Naive thymus-derived CD4-positive, alpha-beta T cell (primary cell): ENCODE measurements at places on chromosomes 12 and 14. TPM values are rescaled to one million over a fixed set of nuclear protein-coding genes. Genes with fewer than 3 reads are reported as not detected.

The IL31 gene
- not detected for total RNA-seq

The MFAP5 gene
- total RNA-seq: not detected

The NEMF gene
- total RNA-seq: 87.0 and 88.6 TPM in 2 replicates

The RAB35 gene
- 73.8 and 77.3 TPM in 2 replicates for total RNA-seq

DNA sequence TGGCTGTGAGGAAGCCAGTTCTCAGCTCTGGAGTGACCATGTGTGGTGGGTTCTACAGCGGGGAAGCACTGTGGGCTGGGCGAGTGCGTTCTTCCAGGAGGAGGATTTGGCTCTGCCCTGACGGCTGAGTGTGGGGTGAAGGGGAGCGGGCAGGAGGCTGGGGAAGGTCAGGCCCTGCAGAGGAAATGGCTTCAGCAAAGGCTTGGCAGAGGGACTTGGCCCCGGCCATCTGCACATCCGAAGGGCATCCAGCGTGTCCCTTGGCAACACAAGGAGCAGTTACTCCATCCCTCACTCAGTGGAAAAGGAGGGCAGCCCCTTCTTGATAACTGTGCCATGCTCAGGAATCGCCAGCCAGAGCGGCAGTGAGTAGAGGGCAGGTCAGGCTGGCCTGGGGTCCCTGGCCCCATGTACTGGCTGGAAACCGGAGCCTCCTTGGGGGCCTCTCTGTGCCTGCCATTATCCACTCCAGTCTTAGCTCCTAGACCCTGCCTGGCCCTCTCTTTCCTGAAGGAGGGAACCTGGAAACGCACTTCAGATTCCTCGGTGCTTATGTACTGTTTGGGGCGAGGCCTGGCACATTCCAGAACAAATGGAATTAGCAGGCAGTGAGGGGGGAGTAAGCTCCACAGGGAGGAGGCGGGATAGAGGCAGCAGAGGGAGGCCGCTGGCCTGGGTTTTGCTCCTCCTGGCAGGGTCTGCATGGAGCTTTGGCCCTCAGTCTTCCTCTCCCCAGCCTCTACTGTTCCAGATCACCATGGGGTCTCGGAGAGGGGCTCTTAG, 133.6 kb upstream of the NCOR2 start:
- DNase-seq: no peak

The SRRM4 gene
- not detected for total RNA-seq

GRCh38 chr12:118188690-118189371, 52.9 kb downstream of the PEBP1 start:
- DNase-seq: no peak

DNA sequence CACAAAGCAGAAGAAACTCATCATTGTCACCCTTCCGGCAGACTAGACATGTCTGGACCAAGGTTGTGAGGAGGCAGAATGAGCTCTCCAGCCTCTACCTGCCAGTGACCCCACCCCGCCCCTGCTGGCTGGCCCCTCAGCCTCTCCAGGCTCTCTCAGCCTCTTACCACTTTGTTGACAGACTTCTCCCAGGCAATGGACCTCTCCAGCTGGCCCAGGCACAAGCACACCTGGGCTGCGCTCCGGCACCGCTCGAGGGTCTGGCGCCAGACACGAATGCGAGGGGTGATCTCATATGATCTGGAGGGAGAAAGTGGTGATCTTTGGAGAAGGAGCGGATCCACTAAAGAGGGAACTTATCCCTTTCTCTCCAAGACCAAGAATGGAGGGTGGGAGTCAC, 30.3 kb downstream of the BAZ2A start:
- no peak for DNase-seq

The ASCL1 gene
- not detected for total RNA-seq

DNA sequence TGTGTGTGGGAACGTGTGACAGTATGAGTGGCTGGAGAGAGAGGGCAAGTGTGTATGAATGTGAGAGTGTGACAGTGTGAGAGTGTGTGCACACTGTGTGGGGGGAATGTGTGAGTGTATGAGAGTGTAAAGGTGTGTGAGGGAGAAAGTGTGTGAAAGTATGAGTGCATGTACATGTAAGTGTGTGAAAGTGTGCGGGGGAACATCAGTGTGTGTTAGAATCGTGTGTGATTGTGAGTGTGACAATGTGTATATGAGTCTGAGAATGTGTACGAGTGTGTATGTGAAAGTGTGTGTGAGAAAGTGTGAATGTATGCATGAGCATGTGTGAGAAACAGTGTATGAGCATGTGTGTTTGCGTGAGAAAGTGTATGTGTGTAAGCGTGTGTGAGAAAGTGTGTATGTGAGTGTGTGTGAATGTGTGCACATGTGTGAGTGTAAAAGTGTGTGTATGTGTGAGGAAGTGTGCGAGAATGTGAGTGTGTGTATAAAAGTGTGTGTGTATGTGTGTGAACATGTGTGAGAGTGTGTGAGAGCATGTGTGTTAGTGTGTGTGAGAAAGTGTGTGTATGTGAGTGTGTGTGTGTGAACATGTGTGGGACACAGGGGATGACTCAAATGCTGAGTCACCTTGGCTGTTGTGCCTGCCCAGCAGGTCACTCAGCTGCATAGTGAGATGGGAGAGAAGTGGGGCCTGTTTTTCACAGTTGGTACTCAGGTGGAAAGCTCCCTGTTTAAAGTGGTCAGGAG, 220.5 kb upstream of the TBX3 start:
- DNase-seq: no peak

The KCNJ8 gene
- total RNA-seq: not detected

The CIROP gene
- not detected in 2 replicates for total RNA-seq

DNA sequence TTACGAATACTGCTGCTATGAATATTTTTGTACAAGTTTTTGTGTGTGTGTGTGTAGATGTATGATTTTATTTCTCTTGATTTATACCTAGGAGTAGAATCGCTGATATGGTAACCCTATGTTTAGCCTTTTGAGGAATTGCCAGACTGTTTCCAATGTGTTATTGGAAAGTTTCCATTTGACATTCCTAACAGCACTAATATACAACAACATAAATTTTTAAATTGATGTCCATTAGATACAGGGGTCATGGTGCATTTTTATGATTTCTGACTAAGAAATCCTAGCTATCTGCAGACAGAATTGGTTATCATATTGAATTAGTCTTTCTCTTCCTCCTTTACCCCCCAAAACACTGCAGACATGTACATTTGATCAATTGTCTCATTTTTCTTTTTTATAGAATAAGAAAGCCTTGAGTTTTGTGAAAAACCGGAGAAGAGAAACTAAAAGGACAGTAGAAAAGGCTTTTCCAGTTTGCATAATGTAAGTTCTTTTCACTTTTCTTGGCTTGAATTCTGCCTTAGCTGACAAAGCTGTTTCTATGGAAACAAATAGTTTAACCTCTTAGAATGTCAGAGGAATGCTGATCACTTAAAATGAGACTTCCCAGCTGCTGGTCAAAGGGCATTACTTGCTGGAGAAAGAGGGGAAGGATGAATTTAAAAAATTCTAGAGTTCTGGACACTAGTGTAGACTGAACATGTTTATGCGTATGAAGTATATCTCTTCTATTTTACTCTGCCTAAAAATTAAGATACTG, 28.2 kb downstream of the PALS1 start:
- no peak for DNase-seq

DNA sequence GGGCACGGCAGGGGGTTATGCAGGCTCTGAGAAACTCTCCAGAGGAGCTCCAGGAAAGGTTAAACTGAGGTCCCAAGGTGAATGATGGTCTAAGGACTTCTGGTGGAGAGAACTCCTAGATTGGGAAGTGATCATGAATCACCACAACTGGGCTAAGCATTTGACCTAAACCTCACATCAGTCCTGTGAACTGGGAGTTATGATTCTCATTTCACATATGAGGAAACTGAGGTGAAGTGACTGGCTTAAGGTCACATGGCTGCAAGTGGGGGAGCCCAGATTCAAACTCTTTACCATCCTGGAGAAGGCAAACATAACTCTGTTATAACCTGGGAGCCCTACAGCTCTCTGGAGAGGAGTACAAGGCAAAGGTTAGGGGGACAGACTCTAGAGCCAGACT, 4.2 kb downstream of the RARG start:
- DNase-seq: no peak

DNA sequence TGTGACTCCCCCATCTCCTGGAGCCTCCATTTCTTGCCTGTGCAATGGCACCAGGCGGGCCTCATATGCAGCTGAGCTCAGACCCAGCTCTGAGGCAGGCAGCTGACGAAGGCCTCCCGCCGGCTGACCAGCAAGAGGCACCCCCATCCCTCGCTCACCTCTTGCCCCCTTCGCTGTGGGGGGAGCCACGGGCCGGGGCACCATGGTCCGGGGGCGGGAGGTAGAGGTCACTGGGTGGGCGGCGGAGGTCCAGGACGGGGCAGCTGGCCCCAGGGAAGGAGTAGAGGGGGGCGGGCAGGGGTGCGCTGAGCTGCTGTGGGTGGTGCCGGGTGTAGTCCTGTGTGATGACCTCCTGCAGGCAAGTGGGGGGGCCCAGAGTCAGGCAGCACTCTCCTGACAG, 39.4 kb downstream of the RFLNA start:
- no peak for DNase-seq

The ART4 gene
- not detected for total RNA-seq

DNA sequence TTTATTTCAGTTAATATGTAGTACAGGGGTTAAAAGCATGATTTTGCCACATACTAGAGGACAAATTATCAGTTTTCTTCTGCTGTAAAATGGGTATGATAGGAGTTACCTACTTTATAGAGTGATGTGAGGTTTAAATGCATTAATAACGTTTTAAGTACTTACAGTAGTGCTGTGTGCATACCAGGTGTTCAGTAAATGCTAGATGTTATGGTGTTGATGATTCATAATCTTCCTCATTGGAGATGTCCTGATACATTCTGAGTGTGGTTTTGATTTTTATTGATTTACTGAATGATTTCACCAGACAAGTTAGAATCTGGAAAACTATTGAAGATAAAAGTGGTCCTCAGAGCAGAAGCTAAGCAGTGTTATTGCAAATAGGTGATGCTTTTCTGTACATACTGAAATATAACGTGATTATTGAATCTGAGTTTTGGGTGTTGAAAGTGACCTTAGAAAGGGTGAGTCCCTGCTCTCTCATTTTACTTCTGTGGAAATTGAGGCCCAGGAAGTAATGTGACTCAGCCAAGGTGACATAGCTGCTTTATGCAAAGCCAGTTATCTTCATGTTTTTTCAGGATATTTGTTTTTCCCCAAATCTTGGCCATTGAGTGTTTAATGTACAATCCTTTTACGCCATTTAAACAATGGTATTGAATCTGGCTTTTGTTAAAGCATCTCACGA, 54.7 kb downstream of the VRK1 start:
- DNase-seq: no peak
